Hepatocyte (in vitro differentiated cells): ENCODE measurements at places on chromosomes 1 and 21. TPM values are rescaled to one million over a fixed set of nuclear protein-coding genes. Genes with fewer than 3 reads are reported as not detected.
A peak's percentile ranks its signal among the peaks of the same experiment; 100 is the strongest.

ADCY10 gene
- 0.93 and 1.4 TPM in 2 replicates for total RNA-seq

MTOR gene
- 35.8 and 37.7 TPM in 2 replicates for total RNA-seq

CFHR3 gene
- 1.7 and 1.8 TPM in 2 replicates for total RNA-seq

ACKR1 gene
- not detected in 2 replicates for total RNA-seq

RAB25 gene
- 71.1 and 77.9 TPM in 2 replicates for total RNA-seq

CLK2 gene
- total RNA-seq, result 18.6 and 26.1 TPM in 2 replicates

PADI2 gene
- total RNA-seq, result 11.3 and 11.7 TPM in 2 replicates

DNA sequence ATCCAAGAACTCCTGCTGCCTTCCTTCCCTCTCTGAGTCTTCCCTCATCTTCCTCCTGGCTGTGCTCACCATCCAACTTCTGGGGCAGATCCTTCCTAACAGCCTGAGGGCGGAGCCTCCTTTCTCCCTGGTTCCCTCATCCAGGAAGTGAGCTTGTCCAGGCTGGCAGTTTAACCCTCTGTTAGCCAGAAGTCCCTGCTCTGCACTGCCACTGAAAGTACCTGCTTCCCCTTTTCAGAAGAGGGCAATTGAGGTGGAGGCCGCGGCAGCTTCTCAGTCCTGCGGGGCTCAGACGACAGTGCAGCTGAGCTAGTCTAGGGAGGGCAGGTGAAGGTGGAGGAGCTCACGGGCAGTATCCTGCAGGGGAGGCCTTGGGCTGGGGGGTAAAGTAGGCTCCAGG is 149.1 kb downstream of the FCRL5 start:
- peak; percentile 44 for DNase-seq

- DNase-seq, result peak; percentile 95
Observed at GRCh38 chr1:23168445-23169194, at the start of gene LUZP1. TSS of gene LUZP1 (minus strand) at chr1:23168856.

GRCh38 chr1:209877087-209877764 is 49.5 kb downstream of the UTP25 start:
- no peak for DNase-seq

DNA sequence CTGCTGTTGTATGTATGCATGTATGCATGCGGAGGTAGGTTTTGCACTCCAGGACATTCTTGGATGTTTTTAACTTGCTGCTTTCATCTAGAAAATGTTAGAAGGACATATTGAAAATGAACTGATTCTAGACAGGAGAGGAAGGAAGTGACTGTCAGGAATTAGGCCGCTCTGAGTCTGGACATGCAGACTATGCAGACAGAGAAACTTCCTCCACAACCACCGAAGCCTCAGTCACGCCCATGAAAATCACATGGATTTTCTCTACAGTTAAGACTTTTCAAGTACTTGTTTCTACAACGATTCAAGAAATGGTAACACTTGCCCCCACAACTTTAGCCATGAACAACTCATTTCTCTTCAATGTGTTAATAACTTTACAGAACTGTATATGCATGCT is 211.1 kb downstream of the SMYD3 start:
- DNase-seq, result no peak

DNA sequence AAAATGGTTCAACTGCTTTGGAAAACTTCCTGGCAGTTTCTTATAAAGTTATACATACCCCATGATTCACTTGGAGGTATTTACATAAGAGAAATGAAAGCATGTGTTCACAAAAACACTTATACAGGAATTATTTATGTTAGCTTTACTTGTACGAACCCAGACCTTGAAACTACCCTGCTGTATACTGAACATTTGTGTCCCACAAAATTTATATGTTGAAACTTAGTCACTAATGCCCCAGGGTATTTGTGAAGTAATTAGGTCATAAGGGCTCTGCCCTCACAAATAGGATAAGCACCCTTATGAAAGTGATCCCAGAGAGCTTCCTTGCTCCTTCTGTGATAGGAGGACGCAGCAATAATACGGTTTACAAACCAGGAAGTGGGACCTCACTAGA is 42.7 kb upstream of the B3GALT2 start:
- DNase-seq, result no peak

DNA sequence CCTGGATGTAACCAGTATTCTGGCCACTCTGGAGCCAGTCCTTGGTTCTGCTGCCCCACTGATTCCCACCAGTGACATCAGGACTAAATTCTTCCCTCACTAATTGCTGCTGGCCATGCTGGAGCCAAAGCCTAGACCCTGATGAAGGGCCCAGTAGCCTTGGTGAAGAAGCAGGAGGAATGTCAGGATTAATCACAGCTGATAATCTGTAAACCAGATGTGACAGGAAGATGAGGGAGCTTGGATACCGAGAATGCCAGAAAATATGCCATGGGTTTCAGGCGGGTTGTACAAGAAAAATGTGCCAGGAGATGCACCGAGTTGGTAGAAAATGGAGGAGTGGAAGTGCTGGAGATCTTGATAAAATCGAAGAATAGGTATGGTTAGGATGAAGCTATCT is 119.0 kb upstream of the PPP2R5A start:
- no peak for DNase-seq

GRCh38 chr1:207836591-207837347 is 74.2 kb downstream of the CD34 start:
- DNase-seq, result no peak

DNA sequence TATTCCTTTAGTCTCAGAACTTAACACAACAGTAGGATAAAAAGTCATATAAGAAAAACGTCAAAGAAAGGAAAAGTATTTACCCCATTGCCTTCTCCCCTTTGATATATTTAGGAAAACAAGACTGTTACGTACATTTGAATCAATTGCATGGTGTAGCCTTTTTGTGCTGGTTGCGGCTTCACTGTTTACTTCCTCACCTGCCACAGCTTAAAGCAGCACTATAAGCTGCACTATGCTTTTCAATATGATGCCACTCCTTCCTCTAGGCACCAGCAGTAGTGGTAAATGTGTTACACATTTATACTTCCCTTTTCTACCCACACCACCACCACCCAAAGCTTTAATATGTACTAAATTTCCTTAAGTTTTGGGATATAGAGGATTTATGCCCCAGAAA is 111.1 kb downstream of the ATP1B1 start:
- DNase-seq, result no peak

- no peak for DNase-seq
Observed at GRCh38 chr1:173395762-173396161, 81.4 kb upstream of the PRDX6 start.

- DNase-seq, result peak; percentile 42
Observed at GRCh38 chr1:18957136-18957521, 653 bp upstream of the IFFO2 start.

GRCh38 chr1:201252944-201253371 is 30.3 kb upstream of the PKP1 start:
- DNase-seq, result no peak

DNA sequence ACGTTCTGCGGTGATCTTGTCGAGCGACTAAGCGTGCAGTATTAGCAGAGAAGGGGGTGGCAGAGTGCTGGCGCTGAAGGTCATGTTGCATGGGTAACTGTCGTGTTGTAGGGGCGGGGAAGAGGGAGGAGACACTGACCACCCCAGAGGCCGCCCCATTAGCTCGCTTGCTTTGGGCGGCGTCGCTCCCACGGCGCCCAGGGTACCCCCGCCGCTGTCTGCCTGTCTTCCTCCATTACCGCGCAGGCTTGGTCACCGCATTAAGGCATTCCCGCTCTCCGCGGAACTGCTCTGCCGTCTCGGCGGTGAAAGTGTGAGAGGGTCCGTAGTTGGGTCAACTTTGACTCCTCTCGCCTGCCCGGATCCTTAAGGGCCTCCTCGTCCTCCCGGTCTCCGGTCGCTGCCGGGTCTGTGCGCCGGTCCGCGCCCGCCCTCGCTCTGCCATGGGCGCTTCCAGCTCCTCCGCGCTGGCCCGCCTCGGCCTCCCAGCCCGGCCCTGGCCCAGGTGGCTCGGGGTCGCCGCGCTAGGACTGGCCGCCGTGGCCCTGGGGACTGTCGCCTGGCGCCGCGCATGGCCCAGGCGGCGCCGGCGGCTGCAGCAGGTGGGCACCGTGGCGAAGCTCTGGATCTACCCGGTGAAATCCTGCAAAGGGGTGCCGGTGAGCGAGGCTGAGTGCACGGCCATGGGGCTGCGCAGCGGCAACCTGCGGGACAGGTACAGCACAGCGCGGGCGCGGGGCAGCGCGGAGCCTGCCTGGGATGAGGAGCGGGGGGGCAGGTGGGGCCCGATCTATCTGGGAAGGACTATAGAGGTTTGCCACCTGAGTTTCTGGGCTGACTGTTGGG is at the start of gene MTARC2:
Gene MTARC2, plus strand, starts transcription at position 234 of the 846 bp plus-strand sequence. Its CDS starts 210 bp downstream, at position 444.
- DNase-seq, result peak; percentile 87

GRCh38 chr1:242455052-242455361 is 69.5 kb downstream of the PLD5 start:
- no peak for DNase-seq

GRCh38 chr1:209063767-209064659 is 519.5 kb upstream of the CAMK1G start:
- DNase-seq, result no peak

DNA sequence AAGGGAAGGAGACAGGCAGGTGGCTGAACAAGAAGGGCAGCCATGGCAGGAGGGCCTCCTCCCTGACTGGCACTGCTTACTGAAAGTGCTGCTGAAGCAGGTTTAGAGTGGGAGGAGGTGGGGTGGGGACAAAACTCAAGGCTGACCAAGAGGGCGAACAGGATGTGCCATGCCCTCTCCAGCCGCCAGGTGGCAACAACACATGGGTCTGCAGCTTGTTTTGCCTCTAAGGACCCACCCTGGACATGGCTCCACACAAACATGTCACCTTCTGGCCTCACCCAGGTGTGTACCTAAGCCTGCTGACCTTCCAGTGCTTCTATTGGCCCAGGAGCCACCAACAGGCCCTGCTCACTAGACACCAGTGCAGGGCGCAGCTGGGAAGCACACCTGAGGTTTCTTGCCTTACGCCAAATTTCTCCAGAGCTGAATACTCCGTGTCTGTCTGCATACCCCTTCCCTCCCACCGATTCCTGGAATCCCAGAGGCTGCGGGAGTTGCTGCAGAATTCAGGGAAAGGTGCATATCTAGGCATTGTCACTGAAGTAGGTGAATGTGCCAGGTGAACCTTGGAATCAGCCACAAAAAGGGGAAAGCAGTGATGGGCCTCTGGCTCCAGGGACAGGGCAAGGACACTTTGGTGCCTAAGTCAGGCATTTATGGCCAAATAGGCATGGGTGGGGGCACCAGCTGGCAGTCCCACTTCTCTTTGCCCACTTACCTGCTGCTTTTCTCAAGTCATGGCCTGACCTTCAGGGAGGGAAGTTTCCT is 5.3 kb downstream of the PSRC1 start:
- peak; percentile 81 for DNase-seq

GRCh38 chr1:40001456-40001855 is 39.1 kb upstream of the CAP1 start:
- no peak for DNase-seq

- no peak for DNase-seq
Observed at GRCh38 chr1:107048241-107048640, 8.2 kb upstream of the PRMT6 start.

DNA sequence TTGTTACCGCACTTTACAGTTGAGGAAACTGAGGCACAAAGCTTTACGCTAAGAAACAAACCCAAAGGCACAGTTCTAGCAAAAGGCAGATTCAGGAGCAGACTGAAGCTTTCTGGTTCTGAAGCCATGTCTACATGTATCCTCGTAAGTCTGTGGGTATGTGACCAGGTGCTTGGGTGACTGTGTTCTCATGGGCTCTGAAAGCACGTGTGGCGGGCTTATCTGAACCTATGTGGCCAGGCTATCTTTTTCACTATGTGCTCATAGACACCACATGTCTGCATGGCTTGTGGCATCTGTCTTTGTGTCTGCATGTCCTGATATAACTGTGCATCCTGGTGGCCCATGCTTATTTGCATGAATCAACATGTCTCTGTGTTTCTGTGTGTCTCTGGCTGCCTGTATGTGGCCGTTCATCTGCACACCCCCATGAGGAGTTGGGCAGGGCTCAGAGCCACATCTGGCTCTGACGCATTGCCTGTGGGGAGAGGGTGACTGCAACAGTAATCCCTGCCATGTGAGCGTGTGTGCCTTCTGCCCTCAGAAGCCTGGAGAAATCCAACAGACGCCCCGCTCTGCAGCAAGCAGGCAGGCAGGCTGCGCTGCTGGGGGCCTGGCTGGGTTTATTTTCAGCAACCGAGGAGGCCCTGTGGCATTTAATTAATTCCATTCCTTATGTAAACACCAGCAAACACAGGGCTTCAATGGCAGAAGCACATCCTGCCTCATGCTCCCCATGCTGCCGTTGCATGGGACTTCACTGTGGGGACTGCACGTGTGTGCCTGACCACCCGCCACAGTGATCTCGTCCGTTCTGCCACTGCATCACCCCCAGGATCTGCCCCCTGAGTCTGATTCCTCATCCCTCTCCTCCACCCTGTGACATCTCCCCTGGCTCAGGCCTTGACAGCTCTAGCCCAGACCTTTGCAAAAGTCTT is 115.4 kb downstream of the TRABD2B start:
- peak; percentile 61 for DNase-seq

- no peak for DNase-seq
Observed at GRCh38 chr1:61950418-61950817, 208.1 kb downstream of the PATJ start.

- no peak for DNase-seq
Observed at GRCh38 chr1:213661302-213661701, 326.5 kb upstream of the PROX1 start.

DNA sequence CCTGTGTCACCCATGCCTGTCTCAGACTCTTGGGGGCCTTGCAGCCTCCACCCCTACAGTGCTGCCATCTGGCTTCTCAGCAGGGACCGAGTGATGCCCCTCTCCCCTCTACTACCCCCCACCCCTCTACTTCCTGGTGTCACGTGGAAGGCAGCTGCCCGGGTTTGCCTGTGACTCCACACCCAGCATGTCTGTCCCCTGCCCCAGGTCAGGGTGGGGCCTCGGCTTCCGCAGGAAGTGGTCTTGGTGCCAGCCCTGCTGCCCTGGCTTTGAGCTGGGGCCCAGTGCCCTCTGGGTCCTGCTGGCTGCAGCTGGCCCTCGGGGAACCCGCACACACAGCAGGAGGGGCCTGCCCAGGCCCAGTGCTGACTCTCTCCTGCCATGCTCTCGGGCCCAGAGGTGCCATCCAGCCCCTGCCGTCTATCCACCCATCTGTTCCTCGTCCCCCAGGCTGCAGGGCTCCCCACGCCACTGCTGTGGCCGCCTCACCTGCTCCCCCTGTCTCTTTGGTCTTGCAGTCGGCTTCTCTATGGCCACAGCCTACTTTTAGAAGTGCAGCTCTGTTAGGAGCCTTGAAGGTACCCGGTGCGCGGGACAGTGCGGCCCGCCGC is 24.0 kb downstream of the PLCH2 start:
- DNase-seq, result no peak

DNA sequence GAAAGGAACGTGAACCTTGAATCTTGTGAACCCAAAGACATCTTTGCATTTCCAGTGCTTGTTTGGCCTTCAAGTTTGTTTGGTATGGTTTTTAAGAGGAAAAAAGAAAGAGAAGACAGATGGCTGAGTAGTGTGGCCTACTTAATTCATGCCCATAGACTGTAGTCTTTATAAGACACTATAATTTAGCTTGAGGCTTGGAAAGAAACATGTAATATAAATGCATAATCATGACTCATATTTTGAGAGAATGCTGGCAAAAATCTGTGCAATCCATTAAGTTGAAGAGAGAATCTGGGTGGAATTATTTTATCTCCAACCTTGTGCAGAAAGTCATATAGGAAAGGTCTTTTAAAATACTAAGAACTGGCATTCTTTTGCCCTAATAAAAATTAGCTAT is 179.3 kb downstream of the SIPA1L2 start:
- DNase-seq, result no peak
